ENCODE measurements at places on chromosomes 4 and X. TPM values are rescaled to one million over a fixed set of nuclear protein-coding genes. Genes with fewer than 3 reads are reported as not detected.
A peak's percentile ranks its signal among the peaks of the same experiment; 100 is the strongest.

GRCh38 chrX:65609237-65609636 is 58.2 kb upstream of the MSN start:
- no peak for DNase-seq

DNA sequence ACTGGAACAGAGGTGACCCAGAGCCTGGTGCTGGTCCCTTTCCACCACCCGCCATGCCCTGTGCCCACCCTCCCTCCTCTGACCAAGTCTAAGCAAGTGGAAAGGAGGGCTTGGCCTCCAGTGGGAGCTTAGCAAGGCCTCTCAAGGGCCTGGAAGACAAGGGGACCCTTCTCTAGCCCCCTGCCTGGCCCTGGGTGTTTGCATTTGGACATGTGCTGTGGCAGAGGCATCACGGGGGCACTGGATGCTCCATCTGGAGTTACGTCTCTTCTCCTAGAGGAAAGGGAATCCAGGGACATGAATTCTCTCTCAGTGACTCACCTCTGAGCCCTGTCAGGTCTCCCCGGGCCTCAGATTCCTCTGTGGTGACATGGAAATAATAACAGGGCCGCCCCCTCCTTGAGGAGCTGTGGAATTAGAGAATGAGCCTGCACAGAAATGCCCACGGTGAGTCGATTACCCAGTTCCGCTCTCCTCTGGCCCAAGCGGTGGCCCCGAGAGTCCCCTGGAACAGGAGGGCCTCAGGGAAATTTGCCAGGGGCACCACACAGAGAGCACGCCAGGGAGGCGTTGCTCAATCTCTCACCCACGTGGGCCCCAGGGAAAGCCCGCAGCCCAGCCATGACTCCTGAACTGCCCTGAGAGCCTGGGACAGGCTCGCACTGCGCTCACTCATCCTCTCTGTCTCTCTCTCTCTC is 189.6 kb downstream of the BCOR start:
- DNase-seq, result peak; percentile 48

Gene CD38
- polyA plus RNA-seq, result 1.2 TPM

DNA sequence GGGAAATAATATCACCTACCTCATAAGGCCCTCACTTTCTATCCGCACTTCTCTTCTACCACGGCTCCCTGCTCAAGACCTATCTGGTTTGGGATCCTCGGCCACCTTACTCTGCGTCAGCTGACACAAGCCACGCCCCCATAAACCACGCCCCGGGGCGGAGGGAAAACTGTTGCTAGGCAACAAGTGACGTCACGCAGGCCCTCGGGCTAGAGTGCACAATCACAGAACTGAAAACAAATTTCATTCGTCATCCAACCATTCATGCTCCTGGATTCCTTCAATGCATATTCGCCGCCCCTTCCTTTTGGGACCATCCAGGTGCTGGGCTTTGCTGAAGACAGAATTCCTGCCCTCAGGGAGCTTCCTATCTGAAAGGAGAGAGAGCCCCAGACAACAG is 66.3 kb downstream of the SMC1A start:
- no peak for DNase-seq

Gene SLIT2
- polyA plus RNA-seq, result 154 TPM

Gene PNMA3
- 3.2 TPM for polyA plus RNA-seq

GRCh38 chr4:37584071-37584470 is 102.1 kb downstream of the RELL1 start:
- no peak for DNase-seq

- DNase-seq, result no peak
These were observed 60.5 kb downstream of the SEC24D start for GRCh38 chr4:118775405-118775804.

Gene MAGEB1
- polyA plus RNA-seq, result not detected

GRCh38 chrX:12153741-12154140 is 15.5 kb downstream of the FRMPD4 start:
- peak; percentile 20 for DNase-seq

DNA sequence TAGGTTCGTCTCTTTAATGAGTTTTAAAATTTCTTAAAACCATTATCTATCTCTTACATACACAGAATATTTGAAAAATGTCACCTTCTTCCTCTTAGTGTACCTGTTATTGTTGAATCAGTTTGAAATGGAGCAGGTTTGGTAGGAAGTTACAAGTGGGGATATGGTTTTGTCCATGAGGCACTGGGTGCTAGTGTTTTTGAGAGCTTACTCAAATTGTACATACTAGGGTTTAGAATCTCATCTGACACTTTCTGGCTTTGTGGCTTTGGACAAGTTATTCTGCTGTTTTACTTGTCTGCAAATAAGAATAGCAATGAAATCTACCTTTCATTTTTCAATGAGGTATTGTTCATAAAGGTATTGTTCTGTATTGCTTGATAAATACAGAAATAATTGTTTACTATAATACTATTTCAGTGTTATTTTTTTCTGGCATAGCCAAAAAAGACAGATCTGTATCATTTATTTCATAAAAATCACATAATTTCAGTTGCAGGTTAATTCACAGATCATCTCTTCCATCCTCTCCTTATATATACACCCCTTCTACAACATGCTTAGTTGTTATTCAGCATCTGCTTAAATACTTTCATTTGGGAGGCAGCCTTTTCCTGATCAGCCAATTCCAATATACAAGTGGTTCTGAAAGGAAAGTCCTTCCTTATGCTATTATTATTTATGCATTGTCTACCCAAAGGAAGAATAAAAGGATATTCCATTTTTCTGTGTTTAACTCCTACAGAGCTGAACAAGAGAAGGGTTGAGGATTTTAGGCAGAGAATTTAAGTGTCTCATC is 13.3 kb downstream of the NCAPG start:
- no peak for DNase-seq

GRCh38 chrX:12946838-12947544 is 27.9 kb upstream of the TMSB4X start:
- DNase-seq, result no peak

DNA sequence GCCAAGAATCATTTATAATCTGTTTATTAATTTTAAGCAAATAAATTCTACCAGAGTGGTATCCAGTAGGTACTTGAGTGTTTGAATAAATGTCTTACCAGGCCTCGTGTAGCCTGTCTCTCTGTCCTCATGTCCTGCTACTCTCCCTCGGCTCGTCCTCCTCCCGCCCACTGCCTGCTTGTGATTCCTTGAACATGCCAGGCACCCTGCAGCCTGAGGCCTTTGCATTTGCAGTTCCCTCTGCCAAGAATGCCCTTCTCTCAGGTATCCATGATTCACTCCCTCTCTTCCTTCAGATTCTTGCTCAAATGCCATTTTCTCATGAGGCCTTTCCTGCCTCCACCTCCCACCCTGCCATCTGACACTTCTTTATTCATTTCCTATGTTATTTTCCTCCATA is 209.7 kb upstream of the PRPS2 start:
- DNase-seq, result no peak

- DNase-seq, result no peak
These were observed 16.9 kb upstream of the TMEM165 start for GRCh38 chr4:55378617-55379467.

DNA sequence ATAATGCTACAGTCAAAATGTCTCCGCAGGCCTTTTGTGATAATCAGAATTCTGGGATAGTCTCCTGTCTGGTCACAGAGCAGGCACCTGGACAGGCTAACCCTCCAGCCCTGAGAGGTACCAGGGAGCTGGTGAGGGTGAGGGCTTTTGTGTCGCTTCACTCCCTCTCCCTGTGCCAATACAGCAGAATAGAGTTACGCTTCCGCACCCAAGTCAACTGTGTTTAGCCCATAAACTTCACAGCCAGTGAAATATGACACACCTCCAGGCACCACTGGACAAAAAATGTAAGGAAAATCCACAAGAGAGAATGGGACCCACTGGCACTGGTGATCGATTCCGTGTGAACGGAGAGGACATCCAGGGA is 1.3 kb downstream of the GAK start:
- no peak for DNase-seq

Gene BRS3
- polyA plus RNA-seq, result 0.08 TPM

Gene DAPP1
- 2.6 TPM for polyA plus RNA-seq

- DNase-seq, result no peak
These were observed 4.3 kb downstream of the CPLX1 start for GRCh38 chr4:821631-822030.

Gene PGAM4
- polyA plus RNA-seq, result 0.18 TPM

DNA sequence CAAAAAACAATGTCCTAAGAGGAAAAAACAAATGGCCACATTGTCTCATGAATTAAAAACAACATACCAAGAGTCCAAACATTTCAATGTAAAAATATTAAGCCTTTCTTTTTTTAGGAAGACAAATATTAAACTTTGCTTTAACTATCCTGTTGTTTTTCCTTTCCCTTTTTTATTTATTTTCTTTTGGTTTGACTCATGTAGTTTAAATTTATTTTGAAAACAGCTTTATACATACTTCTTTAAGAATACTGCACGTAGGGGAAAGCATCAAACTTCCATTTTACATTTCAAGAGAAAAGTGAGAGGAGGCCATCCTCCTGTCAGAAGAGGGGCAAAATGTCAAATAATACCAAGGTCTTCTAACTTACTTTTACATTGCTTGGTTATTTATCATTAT is 8.7 kb downstream of the GAB1 start:
- DNase-seq, result no peak

All from right lung (tissue), 10 donors.